ENCODE measurements at places on chromosomes 6 and 20. TPM values are rescaled to one million over a fixed set of nuclear protein-coding genes. Genes with fewer than 3 reads are reported as not detected.

Gene TMEM239
- not detected for total RNA-seq

DNA sequence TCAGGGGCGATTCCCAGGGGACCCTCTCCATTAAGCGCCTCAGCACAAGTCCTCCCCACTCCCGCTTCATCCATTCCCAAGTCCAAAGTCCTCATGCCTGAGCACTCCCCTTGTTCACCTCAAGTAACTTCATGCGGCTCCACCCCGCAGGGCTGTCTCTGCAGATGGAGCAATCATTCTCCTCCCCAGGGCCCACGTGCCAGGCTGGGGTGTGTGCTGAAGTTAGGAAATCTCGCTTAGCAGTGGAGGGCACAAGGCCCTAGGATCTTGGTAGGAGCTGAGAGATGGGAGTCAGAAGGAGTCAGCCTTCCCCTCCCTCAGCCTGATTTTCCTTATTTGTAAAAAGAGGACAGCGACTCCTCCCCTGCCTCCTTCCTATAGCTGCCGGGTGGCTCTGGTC is 3.5 kb downstream of the TGM3 start:
- DNase-seq = peak; percentile 41

- DNase-seq = no peak
Observed at GRCh38 chr6:149683256-149683859, 34.5 kb downstream of the LATS1 start.

GRCh38 chr6:47545223-47545622 is 67.6 kb downstream of the CD2AP start:
- DNase-seq = no peak

Gene ULBP3
- not detected for total RNA-seq

DNA sequence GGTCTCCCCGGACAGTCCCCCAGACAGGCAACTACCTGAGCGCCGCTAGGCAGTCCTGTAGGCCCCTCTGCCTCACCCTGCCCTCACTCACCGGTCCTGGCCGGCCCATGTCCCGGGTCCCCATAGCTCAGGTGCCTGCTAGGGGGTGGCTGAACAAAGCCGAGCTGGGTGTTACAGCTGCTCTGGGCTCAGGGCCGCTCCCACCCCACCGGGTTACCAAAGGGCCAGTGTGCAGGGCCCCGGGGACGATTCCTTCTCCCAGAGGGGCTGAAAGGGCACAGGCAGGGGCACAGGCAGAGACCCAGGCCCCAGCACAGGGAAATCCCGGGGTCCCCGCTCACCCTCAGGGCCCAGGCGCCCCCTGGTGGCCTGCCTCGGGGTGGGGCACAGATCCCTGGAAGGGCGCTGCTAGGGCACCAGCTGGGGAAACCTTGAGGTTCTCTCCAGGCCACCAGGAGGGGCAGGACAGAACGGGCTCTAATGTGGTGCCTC is 118.4 kb downstream of the GRM4 start:
- DNase-seq = no peak

GRCh38 chr20:34713194-34713943 is 9.2 kb downstream of the TP53INP2 start:
- no peak for DNase-seq

Gene SIRPB1
- total RNA-seq = 1.5 TPM

- no peak for DNase-seq
Observed at GRCh38 chr20:60249436-60249835, 291.2 kb downstream of the CDH26 start.

Gene RSPH4A
- not detected for total RNA-seq

DNA sequence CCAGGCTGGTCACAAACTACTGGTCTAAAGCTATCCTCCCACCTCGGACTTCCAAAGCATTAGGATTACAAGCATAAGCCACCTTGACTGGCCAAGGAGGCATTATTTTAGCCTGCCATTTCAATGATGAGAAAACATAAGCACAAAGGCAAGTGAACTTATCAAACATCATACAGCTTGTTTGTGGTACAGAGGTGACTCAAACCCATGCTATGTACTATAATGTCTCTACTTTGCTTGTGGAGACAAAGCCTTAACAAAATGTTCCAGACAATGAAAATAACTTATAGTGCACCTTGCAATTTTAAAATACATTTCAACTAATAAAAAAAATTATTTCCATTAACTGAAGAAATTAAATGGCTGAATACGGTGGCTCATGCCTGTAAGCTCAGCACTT is 26.2 kb downstream of the HDAC2 start:
- no peak for DNase-seq

DNA sequence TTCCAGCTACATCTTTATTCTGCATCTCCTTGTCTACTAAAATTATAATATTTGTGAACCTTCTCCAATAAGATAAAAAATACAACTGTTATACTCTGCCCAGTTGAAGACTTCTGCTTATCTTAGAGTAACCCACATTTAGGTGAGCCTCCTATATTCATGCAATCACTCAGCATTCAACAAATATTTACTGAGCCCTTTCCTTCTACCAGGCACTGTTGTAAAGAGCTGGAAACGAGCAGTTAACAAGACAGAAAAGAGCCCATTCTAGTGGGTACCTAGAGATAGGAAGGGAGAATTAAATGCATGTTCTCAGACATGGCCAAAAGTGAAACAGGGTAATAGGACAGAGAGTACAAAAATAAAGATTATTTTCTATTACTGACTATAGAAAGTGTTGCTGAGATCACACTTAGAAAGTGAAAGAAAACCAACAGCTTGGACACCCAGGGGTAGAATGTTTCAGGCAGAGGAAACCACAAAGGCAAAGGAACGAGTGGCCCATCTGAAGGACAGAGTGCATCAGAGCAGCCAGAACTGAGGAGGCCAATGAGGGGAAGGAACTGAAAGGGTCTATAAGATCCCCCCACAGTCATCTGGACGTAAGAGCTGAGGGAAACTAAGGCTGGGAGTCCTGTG is 50.8 kb upstream of the SMLR1 start:
- DNase-seq = no peak

GRCh38 chr6:75603106-75603420 is 1.4 kb downstream of the SENP6 start:
- no peak for DNase-seq

GRCh38 chr6:40336940-40337760 is 250.0 kb downstream of the LRFN2 start:
- no peak for DNase-seq

GRCh38 chr6:88804701-88805100 is 158.7 kb downstream of the RNGTT start:
- no peak for DNase-seq

Gene LCA5
- total RNA-seq = 15.7 TPM

- DNase-seq = no peak
Observed at GRCh38 chr20:63771046-63771707, 31.6 kb downstream of the SLC2A4RG start.

- DNase-seq = no peak
Observed at GRCh38 chr20:56685879-56686278, 56.8 kb downstream of the TFAP2C start.

DNA sequence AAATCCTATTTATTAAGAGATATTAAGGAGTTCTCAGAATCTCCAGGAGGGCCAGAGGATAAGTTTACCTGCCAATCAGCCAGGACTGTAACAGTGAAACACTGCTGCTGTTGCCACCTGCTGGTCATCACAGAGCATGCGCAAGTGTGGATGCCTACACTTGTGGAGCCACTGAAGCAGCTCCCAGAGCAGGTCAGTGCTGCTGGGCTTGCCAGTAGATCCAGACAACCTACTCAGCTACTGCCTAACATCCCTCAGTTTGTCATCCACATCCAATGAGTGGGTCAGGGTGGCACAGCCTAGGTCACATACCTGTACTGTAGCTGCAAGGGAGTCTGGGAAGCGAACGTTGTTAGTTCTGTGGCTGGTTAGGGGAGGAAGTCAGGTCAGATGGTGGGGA is 18.3 kb upstream of the NHSL1 start:
- DNase-seq = no peak

DNA sequence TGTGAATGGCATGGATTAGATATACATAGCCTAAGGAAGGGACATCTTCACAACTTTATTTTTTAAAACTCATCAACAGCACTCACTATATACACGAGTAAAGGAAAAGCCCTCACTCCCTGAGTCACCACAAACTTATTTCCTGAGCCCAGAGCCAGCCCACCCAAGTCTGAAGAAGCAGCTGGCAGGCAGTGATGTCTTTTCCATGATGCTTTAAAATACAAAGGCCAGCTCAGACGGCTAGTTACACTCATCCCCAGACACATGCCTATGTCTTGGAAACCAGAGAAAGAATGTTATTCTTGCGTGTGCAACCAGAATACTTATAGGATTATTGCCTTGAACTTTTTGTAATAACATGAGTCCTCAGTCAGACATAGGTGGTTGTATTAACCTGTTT is 114.4 kb downstream of the ADGRG6 start:
- DNase-seq = no peak

Gene ESR1
- total RNA-seq = 6.9 TPM

Gene LRRC73
- total RNA-seq = 0.59 TPM

DNA sequence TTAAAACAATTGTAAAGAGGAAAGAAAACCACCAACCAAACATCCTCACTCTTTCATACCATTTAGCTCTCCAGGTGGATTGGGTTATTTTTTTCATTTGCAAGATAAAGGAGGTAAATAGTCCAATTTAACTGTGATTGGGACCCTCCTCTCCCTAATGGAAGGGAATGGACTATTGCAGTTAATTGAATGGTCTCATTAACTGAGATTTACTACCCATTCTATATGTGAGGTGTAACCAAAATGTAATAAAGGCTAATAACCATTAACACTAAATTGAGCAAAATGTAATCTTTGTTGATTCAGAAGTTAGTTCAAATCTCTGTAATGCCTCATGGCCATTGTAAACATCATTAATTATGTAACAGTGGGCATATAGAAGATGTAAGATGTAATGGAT is 105.0 kb downstream of the KLHL32 start:
- DNase-seq = no peak

Gene CRISP3
- total RNA-seq = not detected

- no peak for DNase-seq
Observed at GRCh38 chr6:41280381-41281057, 6.0 kb downstream of the TREM1 start.

DNA sequence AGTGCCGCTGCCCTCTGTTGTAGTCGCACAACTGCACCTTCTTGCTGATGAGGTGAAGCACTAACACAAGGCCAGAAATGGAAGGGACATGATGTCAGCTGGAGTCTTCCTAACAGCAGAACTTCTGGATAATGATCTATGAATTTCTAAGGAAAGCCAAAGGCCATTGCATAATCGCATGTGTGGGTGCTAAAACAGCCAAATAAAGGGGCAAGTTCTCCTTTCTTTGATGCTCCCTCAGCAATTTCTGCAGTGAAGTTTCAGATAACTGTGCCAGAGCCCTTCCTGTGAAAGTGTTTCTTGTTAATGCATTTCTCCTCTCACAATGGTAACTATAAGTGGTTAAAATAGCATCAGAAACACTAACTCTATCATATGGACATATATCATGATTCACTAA is 8.0 kb upstream of the F13A1 start:
- no peak for DNase-seq

Gene UNC5CL
- 7.6 TPM for total RNA-seq

Measured in tibial nerve (tissue), 4 donors.